Stimulated activated CD8-positive, alpha-beta memory T cell treated with anti-CD3 and anti-CD28 coated beads, Interleukin-4, amount 100 ng/mL, for 1 hour (primary cell): ENCODE measurements at places on chromosomes 5 and 9.

GRCh38 chr9:8301296-8301695 is 501.7 kb upstream of the DMAC1 start:
- DNase-seq = no peak

- DNase-seq = no peak
Measured at GRCh38 chr9:126158588-126159429, 167.8 kb upstream of the MVB12B start.

DNA sequence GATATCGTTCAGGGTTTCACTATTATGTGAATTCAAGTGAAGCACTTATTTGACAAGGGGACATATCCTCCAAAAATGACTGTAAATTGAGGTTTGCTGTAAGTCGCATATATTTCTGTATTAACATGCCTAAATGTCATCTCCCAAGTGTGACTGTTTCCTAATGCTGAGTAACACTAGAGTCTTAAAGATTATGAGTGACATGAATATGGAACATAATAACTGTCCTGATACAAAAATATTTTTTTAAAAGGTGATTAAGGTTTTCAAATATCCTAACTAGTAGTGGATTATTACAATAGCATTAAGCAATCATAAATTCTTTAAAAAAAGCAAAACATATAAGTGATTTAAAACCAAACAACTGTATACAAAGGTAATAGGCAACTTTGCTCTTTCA is 3.6 kb downstream of the NFIB start:
- DNase-seq = no peak

- DNase-seq = no peak
Measured at GRCh38 chr5:73564675-73565074, 764 bp downstream of the ANKRA2 start.

- DNase-seq = no peak
Measured at GRCh38 chr5:1480217-1480616, 35.0 kb upstream of the SLC6A3 start.

DNA sequence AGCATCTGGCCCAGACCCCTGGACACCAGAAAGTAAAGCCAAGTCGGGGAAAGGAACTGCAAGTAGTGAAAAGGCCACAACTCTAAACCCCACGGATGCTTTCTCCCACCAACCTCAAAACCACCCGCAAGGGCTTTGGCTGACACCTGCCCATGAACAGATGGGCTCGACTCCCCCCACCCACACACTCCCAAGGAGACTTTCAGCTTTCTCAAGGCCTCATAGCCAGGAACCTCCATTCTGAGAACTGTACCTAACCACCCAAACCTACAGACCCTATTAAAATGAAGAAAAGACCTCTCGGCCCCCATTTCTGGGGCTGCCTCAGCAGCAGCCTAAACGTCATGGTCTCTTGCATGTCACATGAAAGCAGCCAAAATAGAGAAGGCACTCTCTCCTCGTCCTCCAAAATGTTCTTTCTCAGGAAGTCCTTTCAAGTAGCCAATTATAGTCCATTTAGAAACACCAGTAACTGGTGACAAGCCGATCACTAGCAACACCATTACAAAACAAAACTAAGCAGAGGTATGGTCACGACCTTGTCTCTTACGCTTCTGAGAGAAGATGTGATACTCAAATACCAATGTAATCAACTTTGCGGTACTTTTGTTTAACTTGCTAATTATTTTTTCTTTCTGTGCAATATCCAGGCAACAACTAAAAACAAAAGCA is 2.9 kb downstream of the B4GALT1 start:
- no peak for DNase-seq

DNA sequence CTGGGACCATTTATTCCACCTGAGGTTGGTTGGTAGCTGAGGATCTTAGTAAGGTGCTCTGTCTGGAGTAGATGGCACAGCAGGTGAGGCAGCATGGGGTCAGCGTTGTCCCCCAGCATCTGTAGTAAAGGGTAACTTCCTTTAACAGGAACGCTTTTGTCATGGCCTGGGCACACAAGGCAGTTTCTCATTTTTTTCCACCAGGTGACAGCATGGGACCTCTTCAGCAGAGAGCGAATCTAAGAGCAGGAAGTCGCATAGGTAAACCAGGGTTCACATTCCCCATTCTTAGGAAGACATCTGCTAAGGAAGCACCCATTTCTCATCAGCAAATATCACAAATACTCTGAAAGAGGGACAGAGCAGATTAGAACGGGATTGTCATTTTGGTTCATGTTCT is 56.5 kb downstream of the GPR107 start:
- DNase-seq = no peak

DNA sequence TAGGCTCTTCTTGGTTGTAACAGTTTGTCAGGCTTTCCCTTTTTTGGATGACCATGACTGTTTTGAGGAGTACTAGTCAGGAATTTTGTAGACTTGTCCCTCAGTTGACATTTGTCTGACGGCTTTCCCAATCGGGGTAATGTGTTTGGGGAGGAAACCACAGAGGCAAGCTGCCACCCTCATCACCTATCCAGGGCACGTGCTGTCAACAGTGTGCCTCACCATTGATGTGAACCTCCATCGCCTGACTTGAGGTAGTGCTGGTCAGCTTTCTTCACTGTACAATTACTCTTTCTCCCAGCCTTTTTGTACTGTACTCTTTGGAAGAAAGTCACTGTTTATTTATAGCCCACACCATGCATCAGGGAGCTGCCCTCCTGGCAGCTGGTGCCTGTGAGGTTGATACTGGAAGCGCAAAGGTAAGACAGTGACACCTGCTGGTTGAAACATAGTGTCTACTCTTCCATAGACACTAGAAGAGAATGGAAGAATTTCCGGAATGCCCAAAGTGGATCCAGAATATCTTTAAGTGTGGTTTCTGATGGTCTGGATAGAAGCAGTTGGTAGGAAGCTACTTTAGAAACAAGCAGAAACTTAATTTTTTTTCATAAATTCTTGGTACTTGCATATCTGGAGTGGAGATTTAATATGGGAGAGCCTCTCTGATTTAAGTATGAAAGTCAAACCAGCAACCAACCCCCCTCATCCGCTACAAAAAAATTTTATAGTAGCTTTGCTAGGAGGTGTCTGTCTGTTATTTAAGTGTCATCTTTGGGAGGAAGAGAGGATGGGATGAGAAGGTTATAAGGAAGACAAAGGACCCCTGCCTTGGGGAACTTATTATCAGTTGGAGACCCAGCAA is 69.3 kb downstream of the SNX30 start:
- DNase-seq = no peak
